ENCODE measurements at places on chromosomes 13 and 19. TPM values are rescaled to one million over a fixed set of nuclear protein-coding genes. Genes with fewer than 3 reads are reported as not detected.

DNA sequence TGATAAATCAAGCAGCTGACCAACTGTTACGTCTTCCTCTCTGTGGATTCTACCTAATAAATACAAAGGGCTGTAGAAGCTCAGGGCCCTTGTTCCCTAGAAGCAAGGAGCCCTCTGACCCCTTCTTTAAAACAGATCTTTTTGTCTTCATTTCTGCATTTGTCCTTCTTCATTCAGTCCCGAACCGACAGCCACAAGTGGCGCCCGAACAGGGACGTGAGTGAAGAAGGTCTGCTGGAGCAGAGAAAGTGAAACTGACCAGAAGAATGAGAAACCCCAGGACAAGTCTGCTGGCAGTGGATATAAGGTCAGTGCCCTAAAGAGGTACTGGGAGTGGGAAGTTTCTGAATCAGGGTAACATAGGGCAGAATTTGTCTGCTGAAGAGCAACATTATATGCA lies 13.1 kb downstream of the ZNF773 start:
- DNase-seq: no peak

The KPNA3 gene
- total RNA-seq: 33.8 TPM

- no peak for DNase-seq
These were observed 41.9 kb downstream of the EPSTI1 start for GRCh38 chr13:42950181-42950580.

The TNFSF13B gene
- 1.0 TPM for total RNA-seq

DNA sequence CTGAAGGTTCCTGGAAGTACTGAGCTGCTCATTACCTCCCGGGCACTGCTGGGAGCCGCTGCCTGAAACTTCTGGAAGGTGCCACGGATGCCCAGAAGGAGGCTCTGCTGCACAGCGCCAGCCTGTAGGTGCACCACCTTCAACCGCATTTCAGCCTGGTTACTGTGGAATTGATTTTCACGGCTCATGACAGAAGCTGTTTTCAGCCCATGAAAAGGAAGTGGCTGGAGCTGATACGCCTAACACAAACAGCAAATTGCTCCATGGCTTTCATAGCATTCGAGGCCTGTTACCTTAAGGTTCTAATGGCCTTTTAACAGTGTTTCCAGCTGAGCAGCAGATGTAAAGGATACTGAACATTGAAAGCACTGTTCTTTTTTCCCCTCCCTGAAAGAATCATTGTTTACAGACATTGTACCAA lies 22.0 kb downstream of the GPC6 start:
- DNase-seq: no peak

The PGLYRP1 gene
- total RNA-seq: not detected

GRCh38 chr13:31042481-31043165 lies 110.2 kb downstream of the TEX26 start:
- DNase-seq: no peak

DNA sequence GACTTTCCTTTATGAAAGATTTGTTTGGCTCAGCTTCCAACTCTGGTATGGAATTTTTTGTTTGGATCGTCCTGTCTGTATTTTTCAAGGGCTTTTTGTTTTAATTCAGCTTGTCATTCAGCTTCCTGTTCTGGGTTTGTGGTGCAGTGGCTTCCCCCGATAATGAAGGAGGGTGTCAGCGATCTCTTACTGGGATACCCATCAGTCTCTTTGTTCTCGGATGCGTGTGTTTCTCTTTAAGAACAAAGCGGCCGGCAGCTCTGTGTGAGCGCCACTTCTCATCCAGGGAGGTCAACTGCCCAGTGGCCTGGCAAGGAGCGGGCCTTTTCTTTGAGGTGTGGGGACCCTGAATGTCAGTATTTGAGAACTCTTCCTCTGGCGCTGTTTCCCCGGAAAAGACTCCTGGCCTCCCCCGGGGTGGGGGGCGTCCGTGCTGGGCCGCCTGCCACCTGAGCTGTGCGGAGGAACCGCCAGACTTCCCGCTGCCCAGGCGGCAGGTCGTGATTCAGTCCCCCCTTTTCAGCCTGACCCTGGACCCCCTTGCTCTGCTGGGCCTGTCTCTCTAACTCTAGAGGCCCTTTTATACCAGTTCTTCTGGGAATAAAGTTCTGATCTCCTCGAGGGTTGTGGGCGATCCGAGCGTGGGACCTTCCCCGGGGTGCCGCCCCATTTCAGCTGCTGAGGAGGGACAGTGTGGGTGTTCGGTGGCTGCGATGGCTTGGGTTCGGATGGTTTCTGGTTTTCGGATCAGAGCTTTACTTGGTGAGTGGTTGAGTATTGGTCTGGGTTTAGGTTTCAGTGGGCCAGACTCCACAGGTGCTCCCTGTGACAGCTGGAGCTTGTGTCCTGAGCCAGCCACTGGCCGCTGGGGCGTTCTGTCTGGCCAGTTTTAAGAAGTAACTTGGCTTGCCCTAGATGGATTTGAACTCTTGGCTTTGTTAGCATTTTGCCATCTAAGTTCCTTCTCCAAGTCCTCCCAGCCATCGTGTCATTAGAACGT lies 3.4 kb downstream of the SF3A2 start:
- DNase-seq: peak; percentile 89

GRCh38 chr13:39297664-39298171 lies 259.5 kb downstream of the NHLRC3 start:
- DNase-seq: no peak

DNA sequence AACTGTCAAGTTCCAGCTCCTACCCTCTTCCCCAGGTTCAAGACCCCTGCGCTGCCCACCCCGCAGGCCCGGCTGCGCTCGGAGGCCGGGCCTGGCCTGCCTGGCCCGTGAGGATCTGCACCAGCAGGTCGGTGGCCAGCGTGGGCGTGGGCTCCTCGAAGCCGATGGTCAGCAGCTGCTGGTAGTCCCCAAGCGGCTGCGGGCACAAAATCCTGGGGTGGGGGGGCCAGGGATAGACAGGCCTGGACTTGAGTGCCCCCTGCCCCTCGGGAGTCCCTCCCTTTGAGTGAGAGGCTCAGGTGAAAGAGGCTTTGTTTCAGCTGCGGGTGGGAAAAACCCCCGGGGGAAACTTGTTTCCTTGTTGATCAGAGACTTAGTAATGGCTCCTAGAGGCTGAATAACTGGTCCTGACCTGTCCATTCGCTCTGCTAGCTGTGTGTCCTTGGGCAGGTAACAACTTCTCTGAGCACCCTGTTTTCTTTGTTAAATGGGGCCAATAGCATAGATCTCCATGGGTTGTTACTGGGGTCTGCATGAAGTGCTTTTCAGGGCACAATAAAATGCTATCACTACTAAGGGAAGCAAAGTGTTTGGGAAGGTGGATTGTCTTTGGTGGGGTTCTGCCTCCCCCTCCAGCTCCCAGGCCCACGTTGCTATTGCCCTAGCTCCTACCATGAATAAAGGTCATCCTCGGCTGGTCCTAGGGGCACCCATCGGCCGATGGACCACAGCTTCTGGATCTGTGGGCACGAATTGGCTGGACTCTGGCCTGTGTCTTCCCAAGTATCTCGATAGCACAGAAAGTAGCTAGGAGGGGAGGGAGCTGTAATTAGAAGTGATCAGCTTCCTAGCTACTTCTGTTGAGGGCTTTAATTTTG lies 3.5 kb downstream of the C19orf67 start:
- peak; percentile 47 for DNase-seq

The CYP2F1 gene
- total RNA-seq: not detected

GRCh38 chr19:1252221-1252820 lies 3.9 kb downstream of the MIDN start:
- no peak for DNase-seq

The C19orf81 gene
- total RNA-seq: 0.89 TPM

The ZNF155 gene
- total RNA-seq: 6.8 TPM

DNA sequence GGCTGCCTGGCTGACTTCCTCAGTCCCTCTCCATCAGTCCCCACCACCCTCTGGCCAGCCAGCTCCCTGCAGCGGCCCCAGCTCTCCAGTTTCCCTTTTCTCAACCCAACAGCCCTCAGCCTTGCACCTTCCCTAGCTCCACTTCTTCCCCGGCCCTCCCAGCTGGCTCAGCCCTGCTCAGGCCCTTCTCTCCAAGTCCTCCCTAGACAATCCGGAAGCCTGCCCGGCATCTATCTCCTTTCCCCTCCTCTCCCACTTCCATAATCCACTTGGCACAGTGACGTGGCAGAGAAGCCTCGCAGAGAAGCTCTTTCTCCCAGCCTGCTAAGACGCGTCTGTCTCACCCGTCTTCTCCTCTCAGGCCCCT lies 1.1 kb downstream of the UBXN6 start:
- DNase-seq: peak; percentile 69

All from dermis microvascular lymphatic vessel endothelial cell (primary cell).